ENCODE measurements at places on chromosomes 4 and X. TPM values are rescaled to one million over a fixed set of nuclear protein-coding genes. Genes with fewer than 3 reads are reported as not detected.

DUSP21 gene
- total RNA-seq, result not detected

INTU gene
- 36.3 TPM for total RNA-seq

ARSD gene
- total RNA-seq, result 9.2 TPM

SPARCL1 gene
- total RNA-seq, result 54.9 TPM

COL4A5 gene
- 17.8 TPM for total RNA-seq

RIPPLY1 gene
- not detected for total RNA-seq

TLR8 gene
- 0.47 TPM for total RNA-seq

RLIM gene
- total RNA-seq, result 128 TPM

CCDC110 gene
- total RNA-seq, result 1.7 TPM

PPAT gene
- total RNA-seq, result 34.9 TPM

C4orf51 gene
- total RNA-seq, result not detected

FAM241A gene
- total RNA-seq, result 10.6 TPM

HSD17B10 gene
- 28.5 TPM for total RNA-seq

MSL3 gene
- 30.6 TPM for total RNA-seq

IRAK1 gene
- total RNA-seq, result 8.7 TPM

FBXO8 gene
- total RNA-seq, result 32.9 TPM
